HL-60 (cell line): ENCODE measurements at places on chromosomes 7 and 10.

DNA sequence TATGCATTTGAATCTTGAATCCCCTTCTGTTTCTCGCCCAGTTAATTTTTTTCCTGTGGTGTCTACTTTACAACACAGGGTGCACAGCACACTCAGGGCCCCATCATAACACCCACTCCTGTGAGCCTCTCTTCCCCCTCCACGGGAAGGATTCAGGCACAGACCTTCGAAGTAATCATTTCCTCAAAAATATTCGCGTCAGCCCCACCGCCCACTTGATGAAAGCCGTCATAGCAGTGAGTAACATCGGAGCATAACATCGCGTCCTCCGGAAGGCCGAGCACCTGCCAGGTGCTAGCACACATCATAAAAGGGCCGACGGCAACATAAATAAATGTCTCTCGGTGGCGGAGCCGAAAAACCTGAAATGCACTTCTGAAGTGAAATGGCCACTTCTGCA is 201.7 kb upstream of the ADARB2 start:
- DNase-seq: no peak

DNA sequence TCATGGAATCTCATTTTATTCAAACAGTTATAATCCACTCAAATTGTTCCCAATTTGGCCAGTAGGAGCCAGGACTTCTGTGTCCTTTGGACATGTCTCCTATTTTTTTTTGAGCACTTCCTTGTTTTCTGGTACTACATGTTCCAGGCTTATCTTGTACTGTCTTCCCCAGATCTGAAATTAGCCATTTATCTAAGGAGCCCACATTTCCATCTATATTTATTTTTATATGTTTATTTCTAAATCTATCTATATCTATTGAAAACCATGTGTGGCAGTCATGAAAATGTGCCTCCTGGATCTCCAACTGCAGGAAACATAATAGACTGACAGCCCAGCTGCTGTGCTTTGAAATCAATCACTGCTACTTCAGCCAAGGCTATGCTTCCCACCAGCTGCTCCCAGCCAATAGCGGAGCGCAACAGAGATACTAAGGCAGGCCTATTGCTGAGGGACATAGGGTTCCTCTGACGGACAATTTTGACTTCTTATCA is 147.1 kb downstream of the LRRC4 start:
- DNase-seq: no peak

- DNase-seq: no peak
Measured at GRCh38 chr10:124095096-124095495, 1.7 kb upstream of the CHST15 start.

GRCh38 chr10:11713186-11713743 is 28.9 kb upstream of the ECHDC3 start:
- no peak for DNase-seq

- DNase-seq: no peak
Measured at GRCh38 chr7:140230516-140230860, 53.7 kb upstream of the KDM7A start.

- DNase-seq: no peak
Measured at GRCh38 chr10:44417761-44418160, 32.9 kb upstream of the CXCL12 start.

DNA sequence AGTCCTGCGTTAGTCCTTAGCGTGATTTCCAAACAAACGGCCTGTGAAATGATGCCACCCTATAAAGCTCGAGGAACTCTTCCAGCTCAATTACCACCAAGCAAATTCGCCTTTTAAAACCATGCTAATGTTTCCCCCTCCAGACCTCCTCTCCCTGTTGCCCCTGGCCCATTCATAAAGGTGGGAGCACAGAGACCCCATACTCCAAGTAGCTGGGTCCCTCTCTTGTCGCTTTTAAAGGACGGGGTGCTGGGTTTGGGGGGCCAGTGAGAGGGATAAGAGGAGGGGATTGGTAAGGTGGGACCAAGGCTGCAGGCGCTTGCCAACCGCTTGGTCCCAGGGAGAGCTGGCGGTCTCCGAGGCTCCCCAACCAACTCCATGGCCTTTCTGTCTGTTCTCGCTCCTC is 1.2 kb downstream of the HMX2 start:
- DNase-seq: no peak

- DNase-seq: no peak
Measured at GRCh38 chr7:28570970-28571288, 158.6 kb downstream of the CREB5 start.

DNA sequence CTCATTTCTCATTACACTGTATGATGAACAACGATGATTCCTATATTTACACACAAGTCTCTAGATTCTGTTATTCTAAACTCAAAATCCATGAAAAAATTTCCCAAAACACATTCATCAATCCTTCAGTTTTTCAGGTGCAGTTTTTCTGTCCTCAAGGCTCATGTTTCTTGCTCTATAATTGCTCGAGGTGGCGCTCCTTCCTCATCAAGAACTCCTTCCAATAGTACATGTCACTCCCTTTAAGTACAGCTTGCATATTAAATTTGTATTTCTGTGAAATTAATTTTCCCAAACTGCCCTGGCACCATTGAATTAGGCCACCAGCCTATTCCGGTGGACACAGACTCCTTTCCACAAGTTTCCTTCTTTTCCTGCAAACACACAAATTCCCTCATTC is 188.7 kb upstream of the MINDY3 start:
- DNase-seq: no peak
